NCI-H82 (cell line): ENCODE measurements at places on chromosomes 6 and 20.

- no peak for DNase-seq
Measured at GRCh38 chr6:66161546-66162108, 454.6 kb upstream of the EYS start.

DNA sequence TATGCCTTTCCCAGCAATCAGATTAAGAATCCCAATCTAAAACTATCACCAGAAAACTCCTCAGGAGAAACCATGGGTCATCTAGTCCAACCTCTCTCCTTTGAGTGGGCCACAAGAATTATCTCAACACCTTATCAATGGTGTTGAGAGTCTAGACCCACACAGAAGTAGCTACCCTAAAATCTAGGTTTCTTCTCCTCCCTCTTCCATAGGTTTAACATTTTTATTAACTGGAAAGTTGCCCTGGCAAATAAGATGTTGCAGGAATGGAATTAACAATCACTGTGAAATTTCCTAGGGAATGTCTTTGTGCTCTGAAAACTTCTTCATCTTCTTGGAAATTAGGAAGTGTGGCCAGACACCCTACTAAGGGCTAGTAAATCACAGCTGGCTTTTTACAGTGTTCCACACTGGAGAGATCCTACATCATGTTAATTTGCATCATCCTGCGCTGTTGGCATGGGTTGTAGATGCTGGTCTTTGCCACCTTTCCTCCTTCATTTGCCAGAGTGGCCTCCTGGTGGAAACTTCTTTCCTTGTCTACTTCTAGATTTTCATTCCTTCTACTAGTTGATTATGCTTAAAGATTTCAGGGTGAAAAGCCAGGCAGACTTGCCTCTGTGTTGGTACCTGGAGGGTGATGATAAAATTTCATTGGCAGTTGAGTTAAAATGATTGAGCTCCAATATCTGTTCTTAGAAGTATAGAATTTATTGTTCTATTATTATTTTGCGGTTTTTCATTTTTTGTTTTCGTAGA is 2.7 kb downstream of the TNFAIP3 start:
- DNase-seq, result no peak

DNA sequence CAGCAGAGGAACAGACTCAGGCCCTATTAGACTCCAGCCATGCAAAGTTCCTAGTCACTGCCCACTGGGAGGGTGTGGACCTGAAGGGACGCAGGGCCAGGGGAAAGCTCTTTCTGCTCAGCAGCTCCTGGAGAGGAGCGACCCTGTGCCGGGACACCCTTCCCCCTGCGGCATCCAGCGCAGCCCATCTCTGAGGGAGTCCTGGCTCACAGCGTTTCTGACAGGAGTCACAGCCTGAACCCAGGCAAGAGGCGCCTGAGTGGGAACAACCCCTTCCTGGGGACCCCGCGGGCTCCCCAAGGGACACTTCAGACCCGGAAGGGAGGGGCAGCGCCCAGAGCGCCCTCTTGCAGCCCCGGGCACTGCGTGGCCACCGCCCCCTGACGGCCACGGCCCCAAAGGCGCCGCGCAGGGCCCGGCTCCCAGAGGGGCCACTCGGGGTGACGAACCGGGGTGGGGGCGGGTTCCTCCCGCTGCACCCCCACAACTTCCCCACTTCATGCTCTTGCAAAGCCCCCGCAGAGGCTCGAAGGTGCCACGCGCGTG is 862 bp downstream of the UCKL1 start:
- DNase-seq, result peak; percentile 59

DNA sequence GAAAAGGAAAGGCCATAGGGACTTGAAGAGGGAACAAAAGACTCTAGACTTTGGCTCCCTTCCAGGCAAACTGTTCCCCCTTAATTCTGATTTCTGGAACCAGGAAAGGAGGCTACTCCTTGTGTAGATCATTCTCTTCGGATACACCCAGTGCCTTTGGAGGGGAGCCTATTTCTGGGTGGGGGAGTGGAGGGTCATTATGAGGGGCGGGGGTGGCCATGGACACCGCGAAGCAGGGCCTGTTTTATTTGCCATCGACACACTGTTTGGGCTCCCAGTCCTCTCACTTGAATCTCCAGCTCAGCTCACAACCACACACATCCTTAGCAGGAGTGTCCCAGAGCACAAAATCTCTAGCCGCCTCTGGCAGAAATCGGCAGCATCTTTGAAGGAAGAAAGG is 132.3 kb downstream of the PXDC1 start:
- no peak for DNase-seq

- no peak for DNase-seq
Measured at GRCh38 chr20:51959066-51959542, 156.8 kb upstream of the SALL4 start.

DNA sequence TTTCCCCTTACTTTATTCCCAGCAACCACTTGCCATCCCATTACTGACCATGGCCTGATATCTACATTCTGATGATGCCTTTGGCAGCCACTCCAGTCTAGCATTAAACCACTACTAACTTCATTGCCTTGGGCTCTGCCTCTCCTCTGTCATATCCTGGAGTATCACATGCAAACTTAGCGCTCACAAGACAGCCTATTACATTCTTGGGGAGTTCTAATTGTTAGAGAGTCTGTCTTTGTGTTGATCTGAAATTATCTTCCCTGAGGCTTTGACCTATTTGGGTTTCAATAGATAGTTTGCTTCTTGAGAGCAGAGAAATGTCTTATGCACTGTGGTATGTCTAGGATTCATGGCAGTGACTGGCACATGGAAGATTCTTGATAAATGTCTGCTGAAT is 40.5 kb upstream of the RAB32 start:
- DNase-seq, result no peak

DNA sequence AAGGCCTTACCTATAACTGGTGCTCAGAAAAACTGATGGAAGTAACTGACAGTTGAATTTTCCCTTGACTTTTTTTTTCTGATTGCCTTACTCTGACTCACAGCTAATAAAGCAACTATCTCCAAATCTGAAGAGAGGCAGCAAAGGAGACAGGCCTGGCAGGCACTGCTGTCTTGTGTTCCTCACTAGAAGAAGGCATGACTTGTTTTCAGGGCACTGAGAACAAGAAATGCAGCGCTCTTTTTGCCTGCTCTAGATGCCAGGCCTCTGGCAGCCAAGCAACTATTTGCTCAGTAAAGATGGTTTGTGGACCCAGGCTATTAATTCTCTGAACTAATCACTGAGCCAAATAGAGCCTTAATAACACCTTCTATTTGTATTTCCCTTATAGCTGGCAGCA is 155.1 kb downstream of the PRDM13 start:
- DNase-seq, result no peak

GRCh38 chr6:138692978-138693909 is 80.3 kb upstream of the CCDC28A start:
- peak; percentile 76 for DNase-seq

DNA sequence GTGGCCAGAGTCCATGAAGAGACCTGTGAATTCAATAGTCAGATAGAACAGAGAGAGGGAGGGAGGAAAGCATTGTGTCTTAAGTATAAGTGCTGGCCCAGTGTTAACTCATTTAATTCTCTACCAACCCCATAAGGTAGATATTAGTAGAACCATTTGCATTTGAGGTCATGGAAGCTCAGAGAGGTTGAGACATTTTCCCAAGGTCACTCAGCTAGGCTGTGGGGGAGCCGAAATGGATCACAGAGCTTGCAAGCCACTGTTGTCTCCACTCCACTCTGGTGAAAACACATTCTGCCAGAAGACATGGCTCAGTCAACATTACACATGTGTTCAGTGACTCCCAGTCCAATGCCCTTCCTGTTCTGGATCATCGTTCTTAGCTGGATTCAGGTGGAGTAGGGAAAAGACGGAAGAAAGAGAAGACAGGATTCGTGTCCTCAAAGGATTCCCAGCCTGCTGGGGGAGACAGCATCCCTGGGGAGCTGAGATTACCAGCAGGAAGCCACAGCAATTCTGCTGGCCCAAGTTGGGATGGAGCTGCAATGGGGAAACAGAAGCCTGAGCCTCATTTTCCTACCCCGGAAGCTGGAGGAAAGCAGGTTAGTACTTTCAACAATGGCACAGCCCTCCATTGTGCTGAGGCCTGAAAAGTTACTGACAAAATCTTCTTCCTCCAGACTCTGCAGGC is 27.0 kb upstream of the MDGA1 start:
- peak; percentile 83 for DNase-seq

DNA sequence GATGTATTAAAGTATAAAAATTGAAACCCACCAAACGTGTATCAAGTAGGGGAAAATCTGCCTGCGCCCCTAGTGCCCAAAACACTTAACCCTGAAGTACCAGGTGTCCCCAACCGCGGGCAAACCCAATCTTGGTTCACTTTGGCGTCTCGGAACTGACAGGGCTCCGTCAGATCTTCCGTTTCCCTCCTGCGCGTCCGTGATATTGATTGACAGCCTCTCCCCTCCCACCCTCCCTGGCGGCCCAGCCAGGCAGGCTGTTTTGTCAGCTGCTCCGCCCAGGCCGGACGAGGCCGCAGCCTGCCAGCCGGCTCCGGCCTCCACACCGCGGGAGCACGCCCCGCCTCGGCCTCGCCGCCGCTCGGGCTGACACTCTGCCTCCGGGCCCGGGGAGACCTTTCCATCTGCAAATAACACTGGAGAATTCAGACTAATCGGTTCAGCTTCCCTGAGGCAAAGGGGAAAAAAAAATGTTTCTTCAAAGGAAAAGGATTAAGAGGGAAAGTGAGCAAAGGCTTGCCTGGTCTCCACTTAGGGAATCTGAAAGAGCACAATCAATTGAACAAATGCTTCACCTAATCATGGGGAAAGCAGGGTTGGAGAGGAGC is 234.9 kb upstream of the MCHR2 start:
- peak; percentile 87 for DNase-seq

GRCh38 chr6:128395188-128395587 is 125.2 kb downstream of the PTPRK start:
- DNase-seq, result no peak

- no peak for DNase-seq
Measured at GRCh38 chr6:299104-299980, 7.1 kb downstream of the DUSP22 start.

- DNase-seq, result peak; percentile 68
Measured at GRCh38 chr6:3356824-3357420, 98.2 kb downstream of the PSMG4 start.

- DNase-seq, result peak; percentile 0
Measured at GRCh38 chr6:75278474-75279077, 6.0 kb downstream of the TMEM30A start.

DNA sequence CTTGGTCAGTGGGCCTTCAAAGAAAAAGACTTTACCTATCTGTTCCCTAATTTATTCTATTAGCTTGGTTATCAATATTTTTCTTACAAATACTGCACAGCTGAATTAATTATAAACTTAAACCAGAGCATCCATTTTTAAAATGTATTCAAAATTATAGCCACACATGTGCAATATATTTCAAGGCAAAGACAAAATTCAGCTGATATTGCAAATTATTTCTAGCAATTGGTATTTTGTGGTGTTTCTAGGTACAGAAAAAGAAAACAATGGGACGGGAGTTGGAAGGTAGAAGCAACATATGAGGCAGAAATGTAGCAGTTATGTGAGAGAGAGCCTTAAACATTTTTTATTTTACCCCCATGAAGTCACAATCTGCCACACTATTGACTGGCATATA is 64.9 kb downstream of the MAP3K7 start:
- DNase-seq, result no peak

DNA sequence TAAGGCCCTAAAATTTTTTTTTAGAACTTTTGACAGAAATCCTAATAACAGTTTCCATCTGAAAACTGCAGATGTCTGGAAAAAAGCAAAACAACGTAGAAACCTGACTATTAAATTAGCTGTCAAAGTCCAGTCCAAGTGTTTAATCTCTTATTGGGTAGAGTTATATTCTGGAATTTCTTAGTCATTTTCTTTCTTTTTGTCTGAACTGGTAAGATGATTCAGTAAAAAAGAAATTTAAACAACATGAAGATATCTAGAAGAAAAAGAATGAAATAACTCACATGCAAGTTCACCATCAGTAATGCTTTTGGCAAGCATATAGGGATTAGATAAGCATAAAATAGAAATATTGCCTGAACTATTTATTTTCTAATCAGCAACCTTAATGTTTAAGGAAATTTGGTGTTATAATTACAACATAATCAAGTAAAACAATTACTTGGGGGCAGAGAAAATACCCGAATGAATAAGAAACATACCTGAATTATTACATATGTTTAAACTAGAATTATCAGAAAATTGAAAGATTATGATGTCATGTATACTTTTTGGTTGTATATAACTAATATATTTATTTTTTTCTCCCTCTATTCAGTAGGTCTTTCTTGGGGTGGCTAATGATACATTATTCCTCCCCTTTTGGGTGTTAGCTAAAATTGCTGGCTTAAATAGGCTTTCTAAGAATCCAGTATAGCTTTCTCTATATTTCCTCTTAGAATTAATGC is 51.1 kb downstream of the FAM83B start:
- DNase-seq, result no peak

DNA sequence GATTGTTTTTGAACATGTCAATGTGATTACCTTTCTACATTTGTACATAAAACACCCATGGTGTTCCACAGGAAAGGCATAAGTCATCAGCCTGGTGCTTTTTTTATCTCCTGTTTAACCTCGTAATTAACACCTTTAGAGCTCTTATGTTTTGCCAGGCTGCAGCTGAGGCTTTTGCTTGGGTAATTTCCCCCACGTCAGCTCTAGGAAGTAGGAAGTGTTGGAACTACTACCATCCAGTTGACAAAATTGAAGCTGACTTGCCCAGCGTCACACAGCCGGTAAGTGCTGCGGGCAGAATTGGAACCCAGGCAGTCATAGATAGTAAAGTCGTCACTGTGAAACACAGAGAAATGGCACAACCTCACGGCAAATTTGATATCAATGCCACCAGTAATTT is 86.6 kb upstream of the BMP2 start:
- DNase-seq, result no peak

- no peak for DNase-seq
Measured at GRCh38 chr6:158064725-158065251, 83.1 kb downstream of the SYNJ2 start.

DNA sequence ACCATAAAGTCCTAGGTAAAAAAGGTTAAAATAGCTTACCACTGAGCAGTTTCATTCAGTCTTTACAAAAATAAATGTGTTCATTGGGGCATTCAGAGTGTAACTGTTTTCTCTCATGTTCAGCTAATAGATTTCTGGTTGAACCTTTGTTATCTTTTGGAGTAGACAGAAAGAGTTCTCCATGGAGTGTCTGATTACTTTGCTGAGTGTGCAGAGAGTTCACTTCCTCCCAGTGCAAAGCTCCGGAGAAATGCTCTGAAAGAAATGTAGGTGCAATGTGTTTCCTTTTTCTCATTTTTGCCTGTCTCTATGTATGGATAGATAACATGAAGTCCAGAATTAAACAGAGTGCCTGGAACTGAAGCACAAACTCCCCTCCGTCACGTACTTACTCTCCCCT is 52.6 kb downstream of the JAG1 start:
- no peak for DNase-seq

GRCh38 chr20:58313396-58313795 is 3.9 kb downstream of the RAB22A start:
- no peak for DNase-seq

GRCh38 chr6:54646069-54646950 is 200.3 kb upstream of the FAM83B start:
- no peak for DNase-seq

DNA sequence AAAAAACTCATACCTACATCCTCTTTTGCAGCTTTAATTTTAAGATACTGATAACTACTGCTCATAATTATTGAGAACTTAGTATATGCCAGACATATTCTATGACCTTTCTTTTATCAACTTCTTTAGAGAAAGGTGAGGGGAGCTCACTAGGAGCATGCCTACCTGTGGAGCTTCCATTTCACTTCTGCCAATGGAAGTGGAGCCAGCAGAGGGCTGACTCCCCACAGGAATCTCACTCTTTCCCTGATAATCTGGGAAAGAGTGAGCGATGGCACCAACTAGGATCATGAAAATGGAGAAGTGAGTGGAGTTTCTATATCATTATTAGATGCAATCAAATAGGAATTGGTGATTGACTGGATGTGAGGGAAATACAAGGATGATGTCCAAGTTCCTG is 484.9 kb downstream of the LMBRD1 start:
- DNase-seq, result no peak
